CD4-positive, alpha-beta T cell treated with Interleukin-6 for 4 hours (primary cell): ENCODE measurements at places on chromosomes 11 and 22.
A peak's percentile ranks its signal among the peaks of the same experiment; 100 is the strongest.

DNA sequence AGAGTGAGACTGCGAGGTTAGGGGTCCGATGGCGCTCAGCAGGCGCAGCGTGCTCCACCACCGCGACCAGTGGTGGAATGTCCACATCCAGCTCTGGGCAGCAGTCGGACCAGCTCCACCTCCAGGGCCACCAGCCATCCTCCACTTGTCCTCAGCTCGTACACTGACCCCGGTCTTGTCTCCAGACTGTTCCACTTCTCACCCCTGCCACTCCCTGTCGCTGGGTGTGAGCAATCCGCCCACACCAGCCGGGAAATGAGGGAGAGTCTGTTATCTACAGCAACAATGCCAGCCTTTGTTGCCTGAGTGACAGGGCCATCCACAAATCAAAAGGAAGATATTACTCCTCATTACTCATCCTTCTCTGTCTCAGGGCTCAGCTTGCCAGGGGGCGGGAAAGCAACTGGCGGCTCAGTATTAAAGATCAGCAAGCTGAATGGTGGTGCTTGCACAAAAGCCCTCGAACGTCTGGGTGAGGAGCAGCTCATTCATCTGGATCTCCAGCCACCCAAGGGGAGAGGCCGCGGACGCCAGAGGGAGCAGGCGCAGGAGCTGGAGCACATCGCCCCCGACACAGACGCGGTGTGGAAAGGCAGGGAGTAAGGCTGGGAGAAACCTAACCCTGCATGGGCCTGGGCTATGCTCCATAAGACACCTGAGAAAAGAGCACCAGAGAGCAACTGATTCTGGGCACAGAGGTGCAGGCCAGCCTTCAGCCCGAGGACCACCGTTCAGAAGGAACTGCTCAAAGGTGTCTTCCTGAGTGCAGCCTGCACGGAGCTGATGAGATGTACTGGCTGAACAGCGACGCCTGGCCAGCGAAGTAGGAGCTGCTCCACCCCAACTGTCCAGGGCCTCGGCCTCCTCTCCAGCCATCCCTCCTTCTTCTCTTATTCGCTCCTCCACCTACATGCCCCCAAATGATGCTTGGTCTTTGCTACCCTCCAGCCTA, 21.9 kb downstream of the IGSF9B start:
- DNase-seq: no peak

- no peak for DNase-seq
Observed at GRCh38 chr22:24494528-24495364, at the start of gene UPB1. TSS of gene UPB1 (plus strand) at chr22:24495332. CDS start at chr22:24495404, 72 bp downstream.

- no peak for DNase-seq
Observed at GRCh38 chr22:46983046-46983445, 220.6 kb downstream of the TBC1D22A start.

GRCh38 chr22:43338766-43339345, 4.3 kb downstream of the SCUBE1 start:
- no peak for DNase-seq

DNA sequence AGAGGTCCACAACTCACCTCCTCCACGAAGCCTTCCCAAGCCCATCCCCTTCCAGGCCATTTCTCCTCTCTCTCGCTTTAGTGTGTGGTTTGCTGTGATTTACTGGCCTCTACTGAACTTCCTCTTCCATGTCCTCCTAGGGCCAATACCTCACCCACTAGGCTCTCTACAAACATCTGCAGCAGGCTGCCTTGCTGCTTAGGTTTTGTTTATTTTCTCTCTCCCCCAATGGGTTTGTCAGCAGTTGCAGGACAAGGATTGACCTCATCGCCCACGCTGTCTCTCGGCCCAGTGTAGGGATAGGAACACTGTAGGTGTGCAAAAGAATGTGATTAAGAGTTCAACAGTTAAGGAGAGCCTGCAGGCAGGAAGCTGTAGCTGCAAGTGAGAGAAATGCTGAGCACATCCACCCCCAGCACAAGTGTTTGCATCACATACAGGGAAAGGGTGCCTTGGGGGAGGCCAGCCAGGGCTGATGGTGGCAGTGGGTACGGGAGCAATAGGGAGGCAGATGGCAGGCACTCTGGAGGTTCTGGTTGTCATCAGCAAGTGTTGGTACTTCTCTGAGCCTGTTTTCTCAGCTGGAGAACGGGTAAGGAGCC, 1.4 kb downstream of the PC start:
- no peak for DNase-seq

GRCh38 chr22:23177197-23177596, 3.1 kb upstream of the BCR start:
- DNase-seq: no peak

DNA sequence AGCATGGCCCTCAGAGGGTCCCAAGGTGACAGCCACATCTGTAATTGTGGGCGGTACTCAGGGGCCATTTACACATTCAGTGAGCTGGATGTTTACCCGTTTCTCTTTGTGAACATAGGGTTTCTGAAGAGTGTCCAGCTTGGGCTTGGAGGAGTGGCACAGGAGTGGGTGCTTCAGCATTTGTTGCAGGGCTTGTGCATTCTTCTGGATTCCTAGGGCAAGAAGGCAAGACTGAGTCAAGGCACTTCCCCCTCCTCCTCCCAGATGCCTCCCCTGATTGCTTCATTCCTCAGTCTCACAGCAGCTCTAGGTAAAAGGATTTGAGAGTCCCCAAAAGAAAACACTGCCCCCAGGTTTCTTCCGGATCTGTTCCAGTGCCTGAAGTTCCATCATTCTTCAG, 95.4 kb downstream of the RNF169 start:
- DNase-seq: no peak

GRCh38 chr22:17264321-17265052, 45.3 kb upstream of the ADA2 start:
- DNase-seq: no peak

- no peak for DNase-seq
Observed at GRCh38 chr11:8259306-8259959, 4.2 kb downstream of the LMO1 start.

- no peak for DNase-seq
Observed at GRCh38 chr11:116302756-116303155, 470.0 kb downstream of the BUD13 start.

DNA sequence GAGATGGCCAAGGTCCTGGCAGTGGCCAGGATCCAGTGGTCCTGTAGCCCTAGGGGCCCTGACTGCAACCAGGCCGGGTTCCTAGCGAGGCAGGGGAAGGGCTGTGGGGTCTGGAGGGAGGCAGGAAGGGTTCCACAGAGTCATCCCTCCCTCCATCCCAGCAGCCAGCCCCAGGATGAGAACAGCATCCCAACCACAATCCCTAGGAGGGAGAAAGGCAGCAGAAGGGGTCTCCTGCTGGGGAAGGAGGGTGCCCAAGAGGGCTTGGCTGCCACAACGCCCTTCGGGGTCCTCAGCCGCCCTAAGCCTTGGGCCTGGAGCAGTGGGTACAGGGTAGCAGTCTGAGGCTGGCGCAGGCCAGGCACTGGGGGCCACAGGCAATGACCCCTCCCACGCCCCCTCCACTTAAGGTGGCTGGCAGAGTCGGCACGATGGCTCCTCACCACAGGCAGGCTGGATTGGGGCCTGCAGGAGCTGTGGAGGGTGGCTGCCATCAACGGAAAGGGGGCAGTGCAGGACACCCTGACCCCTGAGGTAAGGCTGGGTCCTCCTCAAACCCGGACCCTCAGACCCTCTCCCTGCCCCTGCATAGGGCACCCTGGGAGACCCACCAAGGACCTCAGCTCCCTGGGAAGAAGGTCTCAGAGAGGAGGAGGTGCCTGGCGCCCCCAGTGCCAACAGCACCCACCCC, 7.2 kb downstream of the SLC22A12 start:
- DNase-seq: no peak

- DNase-seq: no peak
Observed at GRCh38 chr11:46431211-46431610, 39.6 kb upstream of the CHRM4 start.

- DNase-seq: no peak
Observed at GRCh38 chr22:21849489-21849888, 18.0 kb downstream of the MAPK1 start.

DNA sequence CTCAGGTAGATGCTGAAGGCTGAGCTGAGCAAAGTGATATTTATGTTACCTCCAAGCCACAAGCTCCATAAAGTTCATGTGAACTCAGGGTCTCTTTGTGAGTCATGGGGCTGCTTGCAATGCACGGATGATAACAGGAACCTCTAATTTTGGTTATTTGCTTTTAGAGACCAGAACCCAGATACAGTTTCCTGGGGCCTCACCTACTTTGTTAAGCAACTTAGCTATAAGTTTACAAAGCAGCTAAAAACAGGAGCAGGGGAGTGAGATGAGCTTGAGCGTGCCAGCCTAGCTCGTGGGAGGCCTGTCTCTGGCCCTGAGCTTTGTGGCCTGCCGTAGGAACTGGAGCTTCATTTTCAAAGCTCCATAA, 29.2 kb downstream of the SREBF2 start:
- DNase-seq: peak; percentile 72
